ENCODE measurements at places on chromosomes 7 and 10.
A peak's percentile ranks its signal among the peaks of the same experiment; 100 is the strongest.

DNA sequence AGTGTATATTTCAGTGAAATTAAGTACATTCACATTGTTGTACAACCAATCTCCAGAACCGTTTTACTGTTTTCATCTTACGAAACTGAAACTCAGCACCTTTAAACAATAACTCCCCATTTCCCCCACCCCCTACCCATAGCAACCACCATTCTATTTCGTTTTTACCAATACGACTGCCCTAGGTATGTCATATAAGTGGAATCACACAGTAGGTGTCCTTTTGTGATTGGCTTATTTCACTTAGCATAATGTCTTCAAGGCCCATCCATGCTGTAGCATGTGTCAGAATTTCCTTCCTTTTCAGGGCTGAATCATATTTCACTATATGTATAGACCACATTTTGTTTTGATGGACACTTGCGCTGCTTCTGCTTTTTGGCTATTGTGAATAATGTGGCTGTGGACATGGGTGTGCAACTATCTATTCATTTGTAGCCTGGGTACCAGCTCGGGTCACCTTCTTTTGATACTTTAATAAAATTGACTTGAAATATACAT is 34.3 kb upstream of the DLG5 start:
- DNase-seq: no peak

- no peak for DNase-seq
Measured at GRCh38 chr10:69541463-69541862, 31.8 kb downstream of the NEUROG3 start.

- DNase-seq: no peak
Measured at GRCh38 chr10:113113918-113114317, 163.9 kb downstream of the TCF7L2 start.

DNA sequence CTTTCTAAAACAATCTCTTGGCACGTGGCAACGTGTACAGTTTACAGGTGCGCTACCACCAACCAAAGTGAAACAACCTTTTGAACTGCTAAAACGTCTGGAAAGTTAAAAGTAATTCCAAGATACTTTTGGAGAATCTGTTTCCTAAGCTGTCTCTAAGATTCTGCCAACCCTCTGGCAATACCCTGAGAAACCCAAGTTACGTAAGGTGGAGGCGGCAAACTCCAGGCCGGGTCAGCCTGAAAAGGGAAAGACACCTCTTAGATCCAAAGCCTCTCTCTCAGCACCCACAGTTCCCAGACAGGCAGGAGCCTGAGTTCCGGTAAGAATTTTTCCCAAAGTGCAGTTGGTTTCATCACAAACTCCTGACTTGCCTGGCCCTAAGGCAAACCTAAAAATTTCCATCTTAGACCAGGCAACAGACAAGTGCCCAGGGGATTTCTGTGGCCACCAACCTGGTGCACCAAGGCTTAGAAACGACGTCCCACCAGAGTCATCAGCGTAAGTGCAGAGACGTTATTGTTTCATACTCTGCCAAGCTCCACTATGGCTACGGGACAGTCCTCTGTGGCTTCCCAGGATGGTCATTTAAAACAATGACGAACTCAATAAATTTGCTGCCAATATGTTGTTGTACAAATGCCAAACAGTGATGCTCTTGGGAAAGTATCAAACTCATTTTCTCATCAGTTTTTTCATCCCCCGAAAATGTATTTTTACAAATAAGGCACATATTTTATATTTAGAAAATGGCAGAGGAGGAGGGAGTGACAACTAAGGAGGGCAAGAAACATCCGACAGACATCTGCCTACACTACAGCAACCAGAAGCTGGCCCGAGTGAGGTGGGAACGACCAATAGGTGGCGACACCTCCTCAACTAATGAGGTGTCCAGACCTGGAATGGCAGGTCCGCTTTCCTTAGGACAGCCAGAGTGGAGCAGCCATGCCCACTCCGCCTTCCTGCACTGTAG is 205.8 kb upstream of the FRMD4A start:
- DNase-seq: peak; percentile 79

DNA sequence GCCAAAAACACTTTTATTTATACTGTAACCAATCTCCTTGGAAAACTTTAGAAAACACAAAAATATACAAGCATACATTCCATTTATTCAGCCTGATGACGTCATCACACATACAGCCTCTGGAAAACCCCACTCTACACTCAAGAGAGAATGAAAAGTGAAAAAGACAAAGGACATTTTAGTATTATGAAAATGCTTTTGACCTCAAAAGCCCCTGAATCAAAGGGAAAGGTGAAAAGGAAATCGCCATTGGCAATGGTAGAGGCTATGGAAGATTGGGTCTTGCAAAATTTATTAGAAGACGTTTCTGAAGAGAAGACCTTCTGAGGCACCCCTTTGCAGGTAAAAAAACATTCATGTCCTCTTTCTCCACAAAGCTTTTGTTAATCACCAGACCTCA is 82.9 kb upstream of the STRIP2 start:
- DNase-seq: no peak

GRCh38 chr10:112958275-112958995 is 8.4 kb downstream of the TCF7L2 start:
- no peak for DNase-seq

DNA sequence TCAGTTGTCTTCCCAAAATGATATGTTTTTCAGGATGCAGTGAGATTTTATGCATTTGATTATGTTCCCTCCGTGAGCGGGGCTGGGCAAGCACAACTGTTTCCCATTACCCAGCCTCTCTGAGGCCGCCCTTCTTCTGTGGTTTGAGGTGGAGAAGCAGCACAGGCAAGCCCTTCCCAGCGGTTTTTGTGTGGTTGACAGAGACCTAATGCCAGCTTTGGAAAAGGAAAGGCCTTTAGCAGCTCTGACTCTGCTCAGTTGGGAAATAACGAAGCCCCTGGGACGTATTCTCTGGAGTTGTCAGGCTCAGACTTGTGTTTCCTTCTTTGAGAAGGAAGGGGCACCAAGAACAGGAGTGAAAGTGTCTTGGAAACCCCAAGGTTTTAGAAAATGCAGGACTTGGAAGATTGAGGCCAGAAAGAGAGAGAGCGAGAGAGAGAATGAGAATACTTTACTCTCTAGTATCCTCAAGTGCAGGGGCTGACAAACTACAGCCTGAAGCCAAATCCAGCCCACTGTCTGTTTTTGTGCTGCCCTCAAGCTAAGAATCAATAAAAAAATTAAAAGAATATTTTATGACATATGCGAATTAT is 20.6 kb upstream of the PDCD4 start:
- DNase-seq: peak; percentile 86

GRCh38 chr7:44847509-44847919 is 373 bp downstream of the H2AZ2 start:
- DNase-seq: no peak

DNA sequence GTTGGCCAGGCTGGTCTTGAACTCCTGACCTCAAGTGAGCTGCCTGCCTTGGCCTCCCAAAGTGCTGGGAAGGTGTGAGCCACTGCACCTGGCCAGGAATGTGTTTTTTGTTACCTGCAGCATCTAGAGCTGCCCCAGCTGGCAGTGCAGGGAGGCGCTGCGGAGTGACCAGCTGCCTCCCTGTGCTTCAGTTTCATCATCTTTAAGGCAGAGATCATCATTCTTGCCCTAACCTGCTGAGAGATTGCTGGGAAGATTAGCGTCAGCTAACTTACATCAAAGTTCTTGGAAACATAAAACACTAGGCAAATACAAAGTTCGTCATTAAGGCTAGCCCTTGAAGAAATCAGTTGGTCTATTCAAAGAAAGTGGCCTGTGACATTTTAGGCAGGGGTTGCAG is 2.3 kb downstream of the ZNF282 start:
- no peak for DNase-seq

DNA sequence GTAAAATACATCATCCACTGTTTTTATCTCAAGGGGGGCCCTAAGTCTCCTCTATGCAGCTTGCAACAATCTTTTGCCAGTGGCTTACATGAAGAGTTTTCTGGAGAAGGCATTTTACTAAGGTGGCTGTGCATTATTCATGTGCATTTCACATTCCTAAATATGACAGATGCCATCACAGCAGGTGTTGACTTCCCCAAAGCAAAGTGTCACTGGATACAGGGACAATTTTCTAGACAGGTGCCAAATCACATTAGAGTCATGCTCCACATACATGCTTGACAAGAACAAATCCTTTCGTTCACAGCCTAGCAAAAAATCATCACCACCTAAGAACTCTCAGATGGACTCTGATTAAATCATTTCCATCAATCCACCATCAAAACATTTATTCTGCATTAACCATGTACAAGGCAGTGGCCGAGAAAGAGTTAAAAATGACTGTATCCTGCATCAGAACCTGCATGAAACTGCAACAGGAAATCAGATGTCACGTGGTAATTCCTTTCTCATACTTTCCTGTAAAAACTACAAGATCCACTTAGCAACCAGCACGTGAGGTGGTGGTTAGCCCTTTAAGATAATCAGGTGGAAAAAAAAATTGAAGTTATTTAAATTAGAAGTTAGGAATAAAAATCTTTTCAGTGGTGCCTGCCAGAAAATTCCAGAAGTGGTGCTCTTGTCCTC is 88.2 kb upstream of the AFAP1L2 start:
- peak; percentile 11 for DNase-seq

- DNase-seq: peak; percentile 35
Measured at GRCh38 chr10:116654816-116655215, 34.1 kb downstream of the PNLIPRP2 start.

DNA sequence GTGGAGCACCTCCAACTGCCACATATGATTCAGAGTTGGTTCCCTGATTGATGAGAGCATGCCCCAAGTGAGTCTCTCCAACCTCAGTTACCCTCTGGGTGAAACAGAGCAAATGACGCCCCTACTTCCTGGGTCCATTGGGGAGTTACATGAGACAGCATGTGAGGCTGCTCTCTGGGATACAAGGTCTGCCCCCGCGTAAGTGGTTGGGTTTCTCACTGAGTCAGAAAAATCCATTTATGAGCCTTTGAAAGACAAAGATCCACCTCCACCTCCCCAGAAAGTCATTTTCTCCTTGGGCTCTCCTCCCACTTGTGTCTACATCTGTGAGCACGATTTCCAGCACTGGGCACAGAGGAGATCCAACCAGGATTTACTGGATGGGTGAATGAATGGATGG is 70.7 kb upstream of the DNAAF5 start:
- no peak for DNase-seq

DNA sequence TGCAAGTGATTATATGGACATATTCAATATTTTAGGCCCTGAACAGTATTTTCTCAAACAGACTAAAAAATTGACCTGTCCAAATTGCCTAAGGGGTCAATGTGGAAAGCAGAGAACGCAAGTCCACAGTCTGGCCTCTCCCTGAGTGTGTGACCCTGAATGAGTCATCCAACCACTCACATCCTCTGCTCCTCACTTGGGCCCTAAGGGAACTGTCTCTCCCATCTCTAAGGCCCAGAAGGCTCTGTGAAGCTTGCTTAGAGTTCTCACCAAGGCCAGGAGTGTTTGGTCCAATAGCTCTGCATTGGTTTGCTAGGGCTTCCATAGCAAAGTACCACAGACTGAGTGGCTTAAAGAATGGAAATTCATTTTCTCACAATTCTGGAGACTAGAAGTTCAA is 155.1 kb downstream of the LSM5 start:
- DNase-seq: no peak

DNA sequence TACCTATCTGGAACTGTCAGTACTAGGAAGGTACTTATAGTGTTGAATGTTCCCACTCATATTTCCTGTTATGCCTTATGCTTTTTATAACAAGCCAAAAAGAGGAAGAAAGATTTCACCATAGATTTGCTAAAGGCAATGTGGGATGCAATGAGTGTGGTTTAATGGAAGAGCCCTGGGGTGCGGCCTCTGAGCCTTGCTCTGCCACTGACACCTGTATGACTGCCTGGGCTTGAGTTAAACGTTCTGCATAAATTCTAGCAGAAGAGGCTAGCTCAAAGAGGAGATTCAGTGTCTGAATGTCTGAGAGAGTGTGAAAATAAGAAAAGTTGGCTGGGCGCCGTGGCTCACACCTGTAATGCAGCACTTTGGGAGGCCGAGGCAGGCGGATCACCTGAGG is 143.8 kb downstream of the TPST1 start:
- peak; percentile 56 for DNase-seq

DNA sequence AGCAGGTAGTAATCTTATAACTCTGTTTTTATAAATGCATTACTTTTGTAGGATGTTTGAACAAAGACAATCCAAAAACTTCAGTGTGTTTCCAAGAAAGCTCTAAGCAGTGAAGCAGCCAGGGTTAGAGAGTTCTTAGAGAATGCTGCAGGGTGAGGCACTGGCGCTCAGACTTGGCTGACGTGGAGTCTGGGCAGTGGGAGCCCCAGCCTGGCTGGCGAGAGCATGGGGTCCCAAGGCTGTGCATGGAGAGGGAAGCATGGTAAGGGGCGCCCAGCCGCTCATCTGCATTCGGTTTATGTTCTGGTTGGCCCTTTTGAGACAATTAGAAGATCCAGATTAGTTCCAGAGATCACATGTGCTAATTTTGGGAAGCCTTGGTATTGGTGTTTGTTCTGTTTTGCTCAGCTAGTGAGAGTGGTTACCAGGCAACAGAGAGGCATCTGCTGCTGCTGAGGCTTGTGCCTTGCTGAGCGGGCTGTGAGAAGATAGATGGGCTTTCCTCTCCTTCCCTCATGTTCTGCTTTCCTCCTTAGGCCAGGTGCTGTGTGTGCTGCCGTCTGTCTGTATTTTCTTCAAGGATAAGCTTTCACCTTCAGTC is 10.3 kb downstream of the SUN1 start:
- DNase-seq: no peak

- DNase-seq: no peak
Measured at GRCh38 chr7:27182861-27183681, 2.0 kb downstream of the HOXA11 start.

GRCh38 chr7:18040196-18040595 is 12.6 kb upstream of the PRPS1L1 start:
- DNase-seq: no peak

- no peak for DNase-seq
Measured at GRCh38 chr10:131979336-131979735, 2.4 kb downstream of the BNIP3 start.

GRCh38 chr7:21278944-21279343 is 148.9 kb upstream of the SP4 start:
- no peak for DNase-seq

- no peak for DNase-seq
Measured at GRCh38 chr7:106206826-106207541, 77.8 kb downstream of the NAMPT start.

- DNase-seq: peak; percentile 75
Measured at GRCh38 chr7:148264933-148265557, 325.5 kb upstream of the C7orf33 start.

GRCh38 chr10:70315815-70316214 is 32.0 kb upstream of the NPFFR1 start:
- no peak for DNase-seq

DNA sequence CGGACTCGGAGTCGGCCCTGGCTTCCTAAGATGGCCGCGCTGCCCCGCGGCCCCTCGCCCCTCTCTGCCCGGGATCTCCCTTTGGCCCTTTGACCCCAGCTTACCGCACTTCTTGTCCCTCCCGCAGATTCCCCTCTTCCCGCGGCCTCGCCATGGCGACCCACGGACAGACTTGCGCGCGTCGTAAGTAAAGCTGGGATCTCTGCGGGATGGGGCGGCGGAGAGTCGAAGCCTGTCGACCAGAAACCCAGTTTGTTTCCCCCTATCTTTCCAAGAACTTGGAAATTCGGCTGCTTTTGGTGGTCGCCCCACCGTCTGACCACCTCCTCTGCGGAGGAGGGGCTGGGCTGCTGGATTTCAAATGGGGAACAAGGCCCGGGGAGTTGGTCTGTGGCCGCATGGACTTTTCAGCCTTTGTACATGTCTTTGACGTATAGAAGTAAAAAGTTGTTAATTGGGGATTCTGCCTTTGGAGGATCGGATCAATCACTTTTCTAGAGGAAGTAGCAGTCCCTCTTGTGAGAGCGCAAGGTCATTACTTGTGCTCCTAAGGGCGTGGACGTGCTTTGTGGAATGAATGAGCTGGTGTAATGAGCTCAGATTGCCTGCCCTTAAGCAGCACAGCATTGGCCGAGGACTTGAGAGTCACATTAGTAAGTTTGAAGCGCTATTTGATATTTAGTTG is 553 bp downstream of the VDAC2 start:
- peak; percentile 79 for DNase-seq

Measured in hematopoietic multipotent progenitor cell treated with erythropoietin and hydrocortisone succinate and interleukin-3 and kit ligand, for 6 days (in vitro differentiated cells).